ENCODE measurements at places on chromosomes 7 and 10.

DNA sequence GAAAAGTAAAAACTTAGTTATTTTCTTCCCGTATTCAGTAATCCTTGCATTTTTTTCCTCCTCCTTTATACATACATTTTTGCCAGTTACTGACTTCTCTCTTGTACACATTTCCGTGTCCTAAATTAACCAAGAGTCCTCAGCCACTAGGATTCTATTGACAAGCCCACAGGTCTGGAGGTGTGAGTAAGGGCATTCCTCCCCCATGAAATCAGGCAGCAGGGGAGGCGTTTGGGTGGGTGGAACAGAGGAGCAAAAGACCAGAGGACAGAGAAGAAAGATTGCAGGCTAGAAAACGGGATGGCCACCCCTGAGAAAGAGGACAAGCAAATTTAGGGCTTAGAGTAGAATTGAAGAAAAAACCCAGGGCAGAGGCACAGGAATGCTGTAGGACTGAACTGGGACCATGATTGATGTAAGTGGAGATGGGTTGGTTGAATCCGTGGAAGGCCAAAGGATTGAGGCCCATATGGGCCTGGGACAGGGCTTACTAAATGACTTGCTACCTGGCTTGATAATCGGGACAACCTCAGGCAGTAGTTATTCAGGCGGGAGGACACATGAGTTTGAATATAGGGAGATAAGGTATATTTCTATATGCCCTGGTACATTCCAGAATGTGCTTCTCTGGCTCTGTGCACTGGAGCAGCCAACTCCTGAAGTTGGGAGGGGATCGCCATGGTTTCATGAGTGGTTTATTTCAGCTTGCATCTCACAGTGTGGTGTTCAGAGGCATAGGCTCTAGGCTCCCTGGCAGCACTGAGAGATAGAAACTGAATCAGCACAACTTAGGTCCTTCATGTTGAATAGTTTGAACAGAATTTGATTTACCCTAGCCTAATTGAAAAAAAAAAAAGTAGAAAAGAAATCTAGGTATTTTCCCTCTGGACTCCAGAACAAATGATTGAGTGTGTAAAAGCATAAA lies 28.0 kb downstream of the IKZF1 start:
- DNase-seq: no peak

DNA sequence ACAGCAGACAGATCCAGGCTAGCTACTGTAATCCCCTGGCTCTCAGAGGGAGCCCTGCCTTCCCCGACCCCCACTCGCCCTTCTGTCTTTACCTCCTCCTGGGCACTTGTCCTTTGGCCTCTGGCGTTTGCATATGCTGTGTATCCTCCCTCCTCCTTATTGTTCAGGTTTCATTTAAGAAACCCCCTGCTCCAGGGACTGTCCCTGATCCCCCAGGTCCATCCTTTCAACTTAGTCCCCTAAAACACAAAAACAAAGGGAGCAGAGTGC lies 25.7 kb downstream of the GRID1 start:
- no peak for DNase-seq

GRCh38 chr7:28346256-28346655 lies 66.1 kb upstream of the CREB5 start:
- no peak for DNase-seq

DNA sequence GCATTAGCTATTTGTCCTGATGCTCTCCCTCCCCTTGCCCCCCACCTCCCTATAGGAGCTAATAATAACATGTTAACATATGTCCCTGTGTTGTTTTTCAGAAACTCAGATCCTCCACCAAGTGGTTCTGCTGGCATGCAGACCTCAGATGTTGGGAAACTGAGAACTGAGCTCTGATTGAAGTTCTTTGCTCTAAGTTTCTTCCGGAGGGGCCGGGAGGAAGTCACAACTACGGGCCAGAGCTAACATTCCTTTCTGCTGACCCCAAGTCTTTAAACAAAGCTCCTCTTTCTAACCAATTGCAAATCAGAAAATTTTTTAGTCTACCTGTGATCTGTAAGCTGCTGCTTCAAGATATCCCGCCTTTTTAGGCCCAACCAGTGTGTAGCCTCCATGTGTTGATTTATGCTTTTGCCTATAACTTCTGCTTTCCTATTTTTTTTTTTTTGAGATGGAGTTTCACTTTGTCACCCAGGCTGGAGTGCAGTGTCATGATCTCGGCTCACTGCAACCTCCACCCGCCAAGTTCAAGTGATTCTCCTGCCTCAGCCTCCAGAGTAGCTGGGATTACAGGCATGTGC lies 66.6 kb downstream of the LYZL1 start:
- DNase-seq: no peak

- DNase-seq: no peak
Observed at GRCh38 chr10:112338957-112339356, 35.0 kb upstream of the ACSL5 start.

GRCh38 chr10:6050801-6051445 lies 11.2 kb downstream of the IL2RA start:
- no peak for DNase-seq

- DNase-seq: no peak
Observed at GRCh38 chr7:46486256-46487206, 565.5 kb upstream of the IGFBP3 start.

GRCh38 chr7:42720012-42720411 lies 191.9 kb downstream of the C7orf25 start:
- DNase-seq: no peak

DNA sequence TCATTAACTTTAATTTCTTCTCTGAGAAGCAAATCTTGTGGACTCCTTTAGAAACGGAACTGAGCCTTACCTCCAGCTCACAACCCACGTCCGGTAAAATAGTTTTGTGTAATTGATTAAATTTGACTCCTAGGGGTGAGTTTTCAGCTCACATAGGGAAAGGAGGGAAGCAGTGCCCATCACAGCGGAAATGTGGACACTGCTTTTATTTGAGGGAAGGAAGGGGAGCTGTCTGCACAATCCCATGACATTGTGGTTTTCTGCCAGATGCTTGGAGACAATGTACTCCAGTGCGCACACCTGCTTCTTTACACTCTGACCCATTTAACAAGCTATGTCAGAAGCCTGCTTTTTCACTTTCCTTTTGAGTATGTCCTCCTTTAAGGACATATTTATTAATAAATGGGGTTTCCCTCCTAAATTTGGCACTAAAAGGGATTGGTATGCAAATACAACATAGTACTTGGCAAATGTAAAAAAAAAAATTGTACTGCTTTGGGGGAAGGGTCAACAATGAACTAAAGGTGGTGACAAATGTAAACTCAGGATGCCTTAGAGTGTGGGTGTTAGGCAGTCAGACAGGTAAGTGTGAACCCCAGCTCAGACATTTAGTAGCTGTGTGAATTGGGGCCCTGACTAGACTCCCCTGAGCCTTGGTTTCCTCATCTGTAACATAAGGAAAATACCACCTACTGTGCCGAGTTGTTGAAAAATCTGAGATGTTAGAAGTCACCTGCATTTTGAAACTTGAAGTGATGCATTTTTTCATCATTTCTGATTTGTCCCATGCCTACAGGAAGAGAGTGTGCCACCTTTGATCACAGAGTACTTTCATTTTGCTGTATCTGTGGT lies 90.2 kb upstream of the KLF6 start:
- DNase-seq: no peak
